Anterior cingulate cortex (tissue), 58 donors: ENCODE measurements at places on chromosomes 1 and 21.

DNA sequence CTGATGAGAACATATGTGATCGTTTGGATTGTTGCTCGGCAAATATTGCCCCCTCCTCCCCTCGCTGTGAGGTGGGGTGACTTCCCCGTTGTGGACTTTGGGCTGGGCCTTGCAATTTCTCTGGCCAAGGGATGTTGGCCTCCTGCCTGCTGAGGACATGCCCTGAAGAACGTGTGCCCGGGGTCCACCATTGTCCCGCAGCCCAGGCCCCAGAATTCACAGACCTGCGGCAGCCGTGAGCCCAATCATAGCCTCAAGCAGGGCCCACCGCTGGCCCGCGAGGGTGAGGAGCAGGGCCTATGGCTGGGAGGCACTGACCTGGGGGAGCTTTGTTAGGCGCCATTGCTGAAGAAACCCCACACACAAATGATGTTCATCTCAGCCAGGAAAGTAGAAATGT is 58.3 kb upstream of the ACTRT2 start:
- no peak for DNase-seq

DNA sequence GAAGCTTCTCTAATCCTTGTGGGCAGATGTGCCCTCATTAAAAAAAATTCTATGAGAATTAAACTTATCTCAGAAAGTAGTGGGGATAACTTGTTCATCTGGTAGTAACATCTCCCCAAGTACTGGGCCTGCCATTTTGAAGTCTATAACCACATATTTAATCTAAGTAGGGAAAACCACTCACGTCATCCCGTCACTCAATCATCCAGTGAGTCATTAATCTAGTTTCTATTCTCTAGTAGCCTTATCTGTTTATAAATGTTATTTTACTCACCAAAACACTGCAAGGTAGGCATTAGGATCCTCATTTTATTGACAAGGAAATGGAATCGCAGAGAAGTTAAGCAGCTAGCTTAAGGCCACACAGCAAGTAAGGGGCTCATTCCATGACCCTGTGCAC is 221.9 kb downstream of the ATG4C start:
- DNase-seq, result no peak

- no peak for DNase-seq
Observed at GRCh38 chr1:175826705-175827104, 83.3 kb upstream of the TNR start.

DNA sequence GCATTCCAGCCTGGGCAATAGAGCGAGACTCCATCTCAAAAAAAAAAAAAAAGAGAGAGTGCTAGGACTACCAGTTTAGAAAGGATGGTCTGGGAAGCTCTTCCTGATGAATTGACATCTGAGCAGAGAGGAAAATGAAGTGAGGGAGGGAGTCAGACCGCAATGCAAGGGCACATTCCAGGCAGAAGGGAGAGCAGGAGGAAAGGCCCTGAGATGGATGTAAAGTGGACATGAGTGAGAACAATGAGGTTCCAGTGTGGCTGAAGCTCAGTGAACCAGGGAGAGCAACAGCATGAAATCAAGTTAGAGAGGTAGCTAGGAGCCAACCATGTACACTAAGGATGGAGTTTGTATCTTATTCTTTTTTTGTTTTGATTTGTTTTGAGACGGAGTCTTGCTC is 55.9 kb upstream of the SPOCD1 start:
- no peak for DNase-seq

GRCh38 chr1:192831706-192832355 is 23.0 kb downstream of the RGS2 start:
- no peak for DNase-seq

GRCh38 chr1:13820055-13820454 is 120.1 kb downstream of the PRDM2 start:
- no peak for DNase-seq
